ENCODE measurements at places on chromosomes 6 and 20.

DNA sequence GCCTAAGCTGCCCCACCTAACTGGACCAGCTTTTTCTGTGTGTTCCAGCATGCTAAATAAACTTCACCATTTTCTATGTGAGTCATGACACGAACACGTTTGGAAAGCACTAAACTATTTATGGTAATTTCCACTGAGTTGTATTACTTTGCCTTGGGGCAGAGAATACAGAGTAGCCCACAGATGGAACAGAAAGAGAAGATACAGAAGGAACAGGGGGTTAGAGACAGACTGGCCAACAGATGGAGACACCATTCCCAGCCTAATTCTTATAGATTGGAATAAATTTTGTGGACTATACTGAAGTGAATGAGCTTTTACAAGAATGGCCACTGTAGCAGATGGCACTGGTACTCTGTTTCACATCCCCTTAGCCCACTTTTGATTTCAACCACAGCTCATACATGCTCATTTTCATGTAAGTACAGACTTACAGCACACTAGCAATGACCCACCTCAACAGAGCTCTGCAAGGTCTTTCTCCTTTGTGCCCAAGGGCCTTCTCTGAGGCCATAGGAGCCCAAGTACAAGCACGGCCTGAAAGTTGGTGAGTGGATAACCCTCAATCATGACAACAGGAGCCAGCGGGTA is 13.1 kb upstream of the NT5DC1 start:
- no peak for DNase-seq

- DNase-seq = no peak
Measured at GRCh38 chr20:62504323-62504722, 28.5 kb upstream of the GATA5 start.

- DNase-seq = no peak
Measured at GRCh38 chr6:139732451-139732850, 358.0 kb upstream of the CITED2 start.

DNA sequence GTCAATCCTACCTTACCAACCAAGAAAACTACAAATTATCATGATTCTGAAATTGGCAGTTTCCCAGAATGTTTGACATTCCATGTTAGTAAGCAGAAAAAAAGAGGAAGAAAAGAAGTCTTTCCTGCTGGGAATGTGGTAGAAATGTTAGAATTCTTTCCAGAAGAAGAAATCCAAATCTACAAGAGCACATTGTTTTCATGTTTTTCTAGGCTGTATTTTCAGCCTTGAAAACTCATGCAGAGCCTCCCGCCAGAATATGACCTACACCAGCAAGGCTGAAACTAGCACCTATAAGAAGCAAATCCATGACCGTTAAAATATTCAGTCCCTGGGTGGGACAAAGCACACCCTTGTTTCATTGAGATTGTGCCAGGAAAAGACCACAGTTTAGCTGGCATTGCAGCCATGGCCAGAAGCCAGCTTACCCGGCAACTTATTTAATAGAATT is 259.4 kb downstream of the GJA1 start:
- DNase-seq = no peak

- DNase-seq = no peak
Measured at GRCh38 chr20:1526896-1527295, 30.6 kb downstream of the SIRPD start.

DNA sequence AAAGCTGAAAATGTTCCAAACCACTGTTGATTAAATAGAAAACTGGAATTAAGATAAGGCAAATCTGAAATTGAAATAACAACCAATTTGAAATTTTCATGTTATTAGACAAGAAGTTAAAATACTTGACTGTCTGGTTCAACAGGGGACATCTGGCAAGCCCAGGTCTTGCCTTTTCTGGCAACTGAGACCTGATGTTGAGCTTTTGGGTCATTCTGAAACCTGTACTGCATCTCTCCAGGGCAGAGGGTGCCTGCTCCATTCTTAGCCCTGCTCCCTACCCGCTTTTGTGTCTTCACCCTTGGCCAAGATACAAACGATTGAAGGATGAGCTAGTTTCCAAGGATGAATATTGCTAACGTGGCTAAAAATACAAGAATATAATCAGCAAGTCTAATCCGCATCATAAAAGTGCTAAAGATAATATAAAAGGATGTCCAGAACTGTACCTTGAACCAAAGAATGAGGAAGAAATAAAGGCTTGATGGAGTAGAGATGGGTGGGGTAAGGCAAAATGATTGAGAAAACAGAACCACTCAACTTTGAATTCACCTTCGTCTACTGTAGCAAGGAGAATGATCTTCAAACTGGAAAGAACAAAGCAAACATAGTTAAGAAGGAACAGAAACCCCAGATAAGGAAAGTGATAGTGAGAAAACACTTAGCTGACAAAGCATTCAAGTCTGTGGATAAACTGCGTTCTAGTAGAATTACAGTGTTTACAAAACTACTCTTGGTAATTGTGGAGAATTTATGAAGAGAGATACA is 109.8 kb upstream of the MAN1A1 start:
- no peak for DNase-seq

DNA sequence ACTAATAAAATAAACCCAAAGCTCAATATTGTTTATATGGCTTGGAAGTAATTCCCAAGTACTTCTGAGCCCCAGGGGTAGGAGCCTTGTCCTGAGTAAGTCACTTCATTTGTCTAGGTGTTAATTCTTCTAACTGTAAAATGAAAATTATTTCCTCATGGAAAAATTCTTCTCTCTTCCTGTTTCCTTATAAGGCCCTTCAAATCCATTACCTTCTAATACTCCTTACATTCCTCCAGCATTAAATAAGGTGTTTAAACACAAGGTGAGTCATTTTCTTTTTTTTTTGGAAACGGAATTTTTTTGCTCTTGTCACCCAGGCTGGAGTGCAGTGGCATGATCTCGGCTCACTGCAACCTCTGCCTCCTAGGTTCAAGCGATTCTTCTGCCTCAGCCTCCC is 41.9 kb downstream of the PRR18 start:
- DNase-seq = no peak

- DNase-seq = no peak
Measured at GRCh38 chr6:44590471-44590870, 203.0 kb downstream of the CDC5L start.

- peak; percentile 36 for DNase-seq
Measured at GRCh38 chr6:89522778-89523177, 89.8 kb downstream of the ANKRD6 start.

GRCh38 chr6:82381278-82381677 is 17.7 kb downstream of the TPBG start:
- peak; percentile 1 for DNase-seq

DNA sequence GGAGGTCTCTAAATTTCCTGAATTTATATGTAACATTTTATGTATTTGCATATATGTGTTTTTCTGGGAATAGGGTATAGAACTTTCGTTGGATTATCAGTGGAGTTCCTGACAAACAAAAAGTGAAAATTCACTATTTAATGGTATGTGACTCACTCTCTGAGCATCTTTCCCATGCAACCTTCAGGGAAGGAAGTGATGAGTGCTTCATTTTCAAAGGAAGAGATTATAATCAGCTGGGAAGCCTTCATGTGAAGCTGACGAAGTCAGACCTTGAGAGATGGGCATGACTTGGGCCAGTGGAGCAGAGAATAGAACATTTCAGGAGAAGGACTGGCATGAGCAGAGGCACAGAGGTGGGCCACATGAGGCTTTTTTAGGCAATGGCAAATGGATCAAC is 72.7 kb downstream of the FAXC start:
- DNase-seq = no peak
